ENCODE measurements at places on chromosomes 4 and X.

DNA sequence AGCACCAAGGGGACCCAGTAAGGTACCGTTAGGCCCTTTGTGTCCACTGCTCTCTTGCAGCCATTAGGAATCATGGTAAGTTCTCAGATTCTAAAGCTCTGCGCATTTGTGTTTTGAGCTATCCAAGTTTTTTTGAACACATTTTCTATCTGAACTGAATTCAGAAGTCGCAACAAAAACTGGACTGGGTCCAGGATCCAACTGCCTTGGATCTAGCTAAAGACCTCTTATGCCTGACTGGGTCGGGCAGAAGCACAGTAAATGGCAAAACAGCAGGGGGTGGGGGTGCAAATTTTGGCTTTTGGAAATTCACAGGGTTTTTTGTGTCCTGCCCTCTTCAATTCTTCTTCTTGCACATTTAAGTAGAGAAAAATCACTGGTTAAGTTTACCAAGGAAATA, 30.0 kb downstream of the RCHY1 start:
- no peak for ATAC-seq

- no peak for ATAC-seq
These were observed 192.5 kb upstream of the ADAMTS3 start for GRCh38 chr4:72761368-72762038.

GRCh38 chr4:168648929-168649328, 152.1 kb downstream of the PALLD start:
- no peak for ATAC-seq

- ATAC-seq = no peak
These were observed 101.7 kb downstream of the CHIC2 start for GRCh38 chr4:53962516-53963225.

- peak; percentile 77 for ATAC-seq
These were observed 26.3 kb downstream of the UTP14A start for GRCh38 chrX:129932016-129932820.

- ATAC-seq = no peak
These were observed 333.6 kb upstream of the F9 start for GRCh38 chrX:139196890-139197289.

- no peak for ATAC-seq
These were observed 19.7 kb downstream of the TRIM2 start for GRCh38 chr4:153223930-153224329.

- no peak for ATAC-seq
These were observed 113.3 kb downstream of the ELOVL6 start for GRCh38 chr4:110085131-110085530.

DNA sequence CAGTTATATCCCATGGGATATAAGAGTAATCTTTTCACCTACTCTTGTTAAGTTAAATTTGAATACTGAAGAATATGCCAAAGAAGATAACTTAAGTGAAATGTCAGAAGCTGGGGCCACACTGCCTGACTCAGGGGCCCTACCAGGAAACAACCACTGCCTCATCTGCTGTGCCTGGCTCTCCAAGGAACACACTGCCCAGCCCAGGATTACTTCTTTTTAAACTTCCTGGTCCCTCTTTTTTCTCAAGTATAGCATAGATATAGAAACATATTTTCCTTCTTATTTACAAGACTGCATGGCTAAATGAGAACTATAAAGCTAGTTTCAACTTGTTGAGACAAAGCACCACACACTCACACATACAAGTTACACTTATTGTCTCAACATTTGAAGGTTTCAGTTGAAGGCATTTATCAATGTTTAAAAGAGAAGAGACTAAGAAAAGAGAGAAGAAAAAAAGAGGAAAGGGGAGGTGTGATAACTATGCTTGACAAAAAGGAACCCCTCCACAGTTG, 45.2 kb downstream of the MAML3 start:
- no peak for ATAC-seq

GRCh38 chr4:73446336-73446938, 10.4 kb downstream of the AFP start:
- ATAC-seq = peak; percentile 60

DNA sequence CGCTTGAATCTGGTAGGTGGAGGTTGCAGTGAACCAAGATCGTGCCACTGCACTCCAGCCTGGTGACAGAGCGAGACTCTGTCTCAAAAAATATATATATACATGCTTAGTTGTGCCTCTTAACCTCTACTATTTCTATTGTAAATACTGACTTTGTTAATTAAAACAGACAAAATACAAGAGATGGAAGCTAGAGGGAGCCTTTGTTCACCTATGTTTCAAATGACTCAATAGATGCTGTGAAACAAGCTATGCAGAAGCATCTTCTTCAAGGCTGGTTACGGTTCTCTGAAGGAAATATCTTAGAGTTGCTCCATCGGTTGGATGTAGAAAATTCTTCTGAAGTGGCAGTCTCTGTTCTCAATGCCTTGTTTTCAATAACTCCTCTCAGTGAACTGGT, 6.2 kb downstream of the NCAPG start:
- peak; percentile 73 for ATAC-seq

GRCh38 chr4:7763788-7764187, 175.9 kb downstream of the AFAP1 start:
- ATAC-seq = no peak

DNA sequence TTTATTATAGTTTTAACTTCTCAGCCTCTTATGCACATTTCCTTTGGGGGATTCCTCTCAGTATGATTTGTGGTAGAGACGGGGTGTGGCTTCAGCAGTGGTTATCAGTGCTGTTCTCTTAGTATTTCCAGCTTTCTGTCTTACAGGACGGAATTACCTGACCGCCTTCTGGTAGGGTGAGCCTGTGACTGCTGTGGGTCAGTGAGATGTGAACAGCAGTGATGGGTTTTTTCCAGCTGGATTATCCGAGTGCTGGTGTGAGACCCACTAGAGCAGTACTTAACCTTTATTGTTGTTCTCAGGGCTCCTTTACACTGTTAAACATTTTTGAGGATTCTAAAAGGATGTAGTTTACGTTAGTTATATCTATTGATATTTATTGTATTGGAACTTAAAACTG, 135.2 kb downstream of the SLIT2 start:
- ATAC-seq = no peak

- no peak for ATAC-seq
These were observed 1.4 kb upstream of the MAGED1 start for GRCh38 chrX:51891821-51892551.

GRCh38 chr4:152780267-152780778, 569 bp downstream of the ARFIP1 start:
- ATAC-seq = peak; percentile 55

- ATAC-seq = no peak
These were observed 371.6 kb downstream of the INPP4B start for GRCh38 chr4:142474398-142475087.

DNA sequence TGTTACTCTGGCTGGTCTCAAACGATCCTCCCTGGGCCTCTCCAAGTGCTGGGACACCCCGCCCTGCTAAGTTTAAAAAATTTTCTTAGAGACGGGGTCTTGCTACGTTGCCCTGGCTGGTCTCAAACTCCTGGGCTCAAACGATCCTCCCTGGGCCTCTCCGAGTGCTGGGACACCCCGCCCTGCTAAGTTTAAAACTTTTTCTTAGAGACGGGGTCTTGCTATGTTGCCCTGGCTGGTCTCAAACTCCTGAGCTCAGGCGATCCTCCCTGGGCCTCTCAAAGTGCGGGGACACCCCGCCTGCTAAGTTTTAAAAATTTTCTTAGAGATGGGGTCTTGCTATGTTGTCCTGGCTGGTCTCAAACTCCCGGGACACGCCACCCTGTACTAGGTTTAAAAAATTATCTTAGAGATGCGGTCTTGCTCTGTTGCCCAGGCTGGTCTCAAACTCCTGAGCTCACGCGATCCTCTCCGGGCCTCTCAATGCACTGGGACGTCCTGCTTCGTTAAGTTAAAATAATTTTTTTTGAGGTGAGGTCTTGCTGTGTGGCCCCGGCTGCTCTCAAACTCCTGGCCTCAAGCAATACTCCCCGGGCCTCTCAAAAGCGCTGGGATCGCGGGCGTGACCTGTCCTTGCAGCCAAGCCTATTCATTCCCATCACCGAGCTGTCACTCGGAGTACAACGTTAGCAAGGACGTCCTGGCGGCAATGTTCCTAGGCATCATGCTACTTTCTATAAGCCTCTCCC, 1.1 kb downstream of the SLC25A6 start:
- ATAC-seq = no peak

DNA sequence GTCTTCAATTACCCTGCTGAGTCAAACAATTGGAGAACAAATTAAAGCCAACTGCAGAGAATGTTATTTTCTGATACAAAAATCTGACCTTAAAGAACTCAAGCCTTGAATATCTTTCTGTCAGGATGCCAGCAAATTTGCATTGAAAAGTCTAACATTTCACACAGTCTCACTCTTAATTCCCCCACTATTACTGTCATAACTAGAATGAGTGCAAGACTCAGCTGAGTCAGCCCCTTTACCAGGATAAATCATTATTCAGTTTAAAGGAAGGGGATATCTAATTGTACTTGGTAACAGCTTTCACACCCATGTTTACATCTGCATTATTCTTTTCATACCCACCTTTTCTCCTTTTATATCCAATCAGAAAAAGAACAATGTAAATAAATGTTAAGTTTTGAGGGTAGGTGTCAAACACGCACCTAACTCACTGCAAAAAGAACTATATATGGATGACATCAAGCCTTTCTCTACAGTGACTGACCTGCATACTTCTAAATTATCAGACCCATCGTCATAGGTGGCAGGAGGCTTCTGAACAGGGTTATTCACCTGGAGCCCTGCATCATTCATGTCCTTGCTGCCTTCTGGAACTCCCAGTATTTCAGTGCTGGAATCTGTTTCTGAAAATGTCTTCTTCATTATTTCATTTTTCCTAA, 117.4 kb downstream of the TMA16 start:
- ATAC-seq = peak; percentile 33

DNA sequence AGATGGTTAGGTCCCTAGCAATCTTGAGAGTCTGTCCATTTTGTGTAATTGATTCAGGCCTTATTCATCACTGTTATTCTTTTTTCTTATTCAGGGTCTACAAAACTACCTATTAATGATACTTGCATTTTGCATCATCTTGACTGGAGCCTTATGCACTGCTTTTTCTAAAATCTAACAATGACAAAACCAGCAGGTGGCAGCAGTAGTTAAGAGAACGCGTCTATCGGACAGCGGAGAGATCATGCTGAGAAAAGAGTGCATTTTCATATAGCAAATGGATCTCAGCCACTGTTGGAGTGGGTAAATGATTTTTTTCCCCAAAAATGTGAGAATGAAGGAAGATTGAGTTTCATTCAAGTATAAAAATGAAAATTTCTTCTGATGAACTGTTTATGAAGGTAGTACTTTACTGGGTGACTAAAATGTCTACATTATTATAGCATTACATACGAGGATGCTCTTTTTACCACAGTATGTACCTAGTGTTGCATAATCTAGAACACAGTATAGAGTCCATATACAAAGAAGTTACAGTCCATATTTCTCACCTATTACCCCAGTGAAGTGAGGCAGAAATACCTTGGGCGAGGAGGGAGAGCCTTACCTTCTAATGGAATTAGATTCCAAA, 43.2 kb downstream of the TMEM144 start:
- peak; percentile 51 for ATAC-seq

DNA sequence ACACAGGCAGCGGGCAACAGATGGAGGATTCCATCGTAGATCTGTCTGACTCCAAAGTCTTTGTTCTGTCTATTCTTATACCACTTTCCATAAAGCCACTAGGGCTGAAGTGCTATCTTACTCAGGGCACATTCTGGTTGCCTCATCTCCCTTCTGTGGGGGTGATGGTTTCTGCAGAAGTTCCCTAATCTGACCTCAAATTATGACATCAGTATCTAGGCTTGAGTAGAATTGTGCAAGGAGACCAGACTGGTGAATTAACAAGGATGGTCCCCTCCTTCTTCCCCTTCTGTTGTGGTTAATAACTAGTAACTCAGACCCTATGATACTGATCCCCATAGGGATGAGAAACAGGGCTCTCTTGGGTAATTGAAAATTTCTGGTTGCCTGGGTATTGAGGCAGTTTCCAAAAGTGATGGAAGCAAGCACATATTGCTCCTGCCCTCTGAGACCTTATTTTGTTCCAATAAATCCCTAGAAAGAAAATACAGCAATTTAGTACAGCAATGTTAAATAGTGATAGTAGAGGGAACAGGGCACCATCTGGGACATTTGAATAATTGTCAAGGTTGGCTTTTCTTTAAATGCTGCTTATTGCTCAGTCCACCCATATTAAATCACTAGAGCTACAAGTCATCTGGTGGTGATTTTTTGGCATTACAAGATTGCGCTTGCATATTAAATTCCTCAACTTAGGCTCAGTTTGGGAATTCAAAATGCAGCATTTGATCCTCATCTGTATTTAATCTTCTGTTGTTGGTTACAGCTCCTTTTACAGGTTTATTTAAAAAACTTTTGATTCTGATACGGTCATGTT, 57.3 kb upstream of the AP1S2 start:
- ATAC-seq = peak; percentile 48

DNA sequence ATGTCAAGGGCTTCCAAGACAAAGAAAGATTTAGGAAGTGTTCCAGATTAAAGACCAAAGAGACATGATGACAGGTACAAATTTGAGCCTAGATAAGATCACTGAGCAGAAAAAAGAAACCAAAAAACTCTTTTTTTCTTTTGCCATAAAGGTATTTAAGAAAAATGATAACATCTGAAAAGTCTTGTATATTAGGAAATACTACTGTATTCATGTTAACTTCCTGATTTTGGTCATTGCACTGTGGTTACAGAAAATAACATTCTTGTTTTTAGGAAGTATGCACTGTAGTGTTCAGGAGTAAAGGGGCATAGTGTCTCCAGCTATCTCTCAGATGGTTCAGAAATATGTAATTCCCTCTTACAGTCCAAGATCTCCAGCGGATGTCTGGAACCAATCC, 37.1 kb downstream of the RWDD4 start:
- no peak for ATAC-seq

GRCh38 chr4:10461091-10461849, 4.0 kb upstream of the ZNF518B start:
- ATAC-seq = peak; percentile 84

DNA sequence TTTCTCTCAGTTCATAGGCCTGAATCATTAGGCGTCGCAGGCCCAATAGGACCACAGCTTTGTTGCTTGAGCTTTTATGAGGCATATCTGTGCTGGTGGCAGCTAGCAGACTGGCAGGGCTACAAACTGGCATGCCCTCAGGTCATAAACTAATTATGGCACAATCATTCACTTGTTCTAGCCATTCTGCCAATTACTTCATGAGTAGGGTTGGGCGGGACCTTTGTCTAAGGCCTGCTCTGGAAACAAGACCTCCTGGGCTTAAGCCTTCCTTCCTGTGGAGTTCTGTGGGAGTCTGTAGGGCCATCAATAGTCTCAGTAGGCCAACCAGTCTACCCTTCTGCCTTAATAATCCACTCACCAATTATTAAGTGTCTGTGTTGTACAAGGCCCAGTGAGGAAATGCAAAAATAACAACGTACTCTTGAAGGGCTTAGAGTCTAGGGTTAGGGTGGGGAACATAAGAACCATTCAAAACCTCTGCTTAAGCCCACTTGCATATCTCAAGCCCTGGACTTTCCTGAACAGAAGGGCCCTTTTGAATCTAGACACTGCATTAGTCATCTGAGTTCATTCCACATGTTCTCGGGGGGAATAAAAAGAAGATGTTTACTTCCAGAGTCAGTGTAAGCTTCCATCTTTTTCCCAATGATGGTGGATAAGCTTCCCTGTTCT, 44.5 kb downstream of the SHROOM4 start:
- no peak for ATAC-seq

GRCh38 chr4:8594097-8595038, 1.8 kb downstream of the CPZ start:
- ATAC-seq = no peak
